ENCODE measurements at places on chromosomes 12 and 14. TPM values are rescaled to one million over a fixed set of nuclear protein-coding genes. Genes with fewer than 3 reads are reported as not detected.

DNA sequence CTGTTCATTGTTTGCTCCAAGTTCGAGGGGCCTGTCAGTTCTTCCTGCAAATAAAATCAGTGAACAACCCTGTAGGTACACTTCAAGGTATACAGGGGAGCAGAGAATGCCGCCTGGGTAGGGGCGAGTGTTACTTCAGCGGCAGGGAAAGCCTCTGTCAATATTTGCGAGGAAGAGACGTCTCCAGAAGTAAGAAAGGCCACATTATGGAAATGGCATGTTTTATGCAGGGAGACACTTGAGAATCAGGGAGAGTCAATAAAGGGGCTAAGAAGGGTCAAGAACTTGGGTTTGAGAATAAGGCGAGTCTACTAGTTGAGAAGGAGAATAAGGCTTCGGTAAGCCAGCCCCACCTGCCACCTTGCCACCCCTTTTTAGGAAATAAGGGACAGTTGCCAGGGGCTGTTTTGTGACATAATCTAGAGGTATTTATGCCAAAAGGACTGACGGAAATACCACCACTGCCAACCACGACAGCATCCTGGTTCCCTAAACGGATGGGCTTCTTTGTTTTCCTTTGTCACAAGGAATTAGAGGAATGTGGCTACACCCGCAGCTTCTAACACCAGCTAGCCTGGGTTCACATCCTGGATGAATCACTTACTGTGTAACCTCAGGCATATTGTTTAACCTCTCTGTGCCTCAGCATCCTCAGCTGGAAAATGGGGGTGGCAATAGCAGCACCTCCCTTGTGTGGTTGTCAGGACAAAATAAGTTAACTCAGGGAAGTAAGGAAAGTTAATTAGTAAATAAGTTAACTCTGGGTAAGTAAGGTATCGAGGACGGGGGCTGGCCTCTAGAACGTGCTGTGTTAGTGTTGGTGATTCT lies 67.7 kb downstream of the EID3 start:
- DNase-seq: no peak

GRCh38 chr12:5222011-5222461 lies 178.4 kb downstream of the KCNA5 start:
- no peak for DNase-seq

DNA sequence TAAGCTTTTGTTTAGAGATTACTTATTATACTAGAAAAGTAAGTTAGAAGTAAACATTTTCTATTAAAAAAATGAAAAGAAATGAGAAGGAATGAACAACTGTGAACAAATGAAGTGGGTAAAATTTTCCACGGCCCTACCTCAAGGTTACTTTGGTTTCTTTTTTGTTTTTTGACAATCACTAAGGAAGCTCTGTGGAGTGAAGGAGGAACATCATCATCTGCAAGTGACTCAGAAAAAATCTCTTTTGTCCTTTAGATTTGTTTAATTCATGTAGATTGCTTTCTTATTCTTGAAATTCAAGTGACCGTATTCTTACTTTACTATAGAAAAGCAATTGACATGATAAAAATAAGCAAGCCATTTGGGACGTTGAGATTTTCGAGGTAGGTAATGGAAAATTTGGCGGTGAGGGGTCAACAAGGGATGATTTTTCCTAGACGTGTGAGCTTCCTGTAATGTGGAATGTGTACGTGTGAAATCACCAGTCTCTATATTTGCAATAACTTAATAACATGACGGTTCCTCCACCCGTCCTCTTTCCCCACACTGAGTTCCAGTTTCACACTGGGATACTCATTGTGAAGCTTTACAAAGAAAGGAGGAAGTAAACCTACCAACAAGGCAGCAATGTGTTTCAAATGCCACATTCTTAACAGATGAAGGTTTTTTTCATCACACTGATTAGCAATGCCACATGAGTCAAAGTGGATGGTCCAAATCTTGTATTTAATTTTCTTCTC lies 62.3 kb upstream of the EGLN3 start:
- DNase-seq: no peak

DNA sequence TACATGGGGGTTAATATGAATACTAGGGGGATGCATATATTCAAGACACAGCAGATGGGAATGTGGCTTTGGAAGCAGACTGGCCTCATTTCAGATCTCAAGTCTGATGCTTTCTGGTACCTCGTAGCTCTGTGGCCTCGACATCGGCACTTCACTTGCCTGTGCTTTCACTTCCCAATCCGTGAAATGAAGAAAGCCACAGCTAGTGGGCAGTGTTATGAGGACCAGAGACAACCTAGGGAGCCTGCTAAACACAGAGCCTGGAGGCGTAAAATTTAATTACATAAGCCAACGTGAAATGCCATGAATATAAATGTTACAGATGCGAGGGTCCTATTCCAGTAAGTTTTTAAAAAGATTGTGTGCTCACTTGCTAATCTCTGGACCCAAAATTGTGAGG lies 286.0 kb downstream of the TMEM132D start:
- no peak for DNase-seq

WNT1 gene
- total RNA-seq: not detected
